GM12892 (cell line): ENCODE measurements at places on chromosomes 16 and 17.

DNA sequence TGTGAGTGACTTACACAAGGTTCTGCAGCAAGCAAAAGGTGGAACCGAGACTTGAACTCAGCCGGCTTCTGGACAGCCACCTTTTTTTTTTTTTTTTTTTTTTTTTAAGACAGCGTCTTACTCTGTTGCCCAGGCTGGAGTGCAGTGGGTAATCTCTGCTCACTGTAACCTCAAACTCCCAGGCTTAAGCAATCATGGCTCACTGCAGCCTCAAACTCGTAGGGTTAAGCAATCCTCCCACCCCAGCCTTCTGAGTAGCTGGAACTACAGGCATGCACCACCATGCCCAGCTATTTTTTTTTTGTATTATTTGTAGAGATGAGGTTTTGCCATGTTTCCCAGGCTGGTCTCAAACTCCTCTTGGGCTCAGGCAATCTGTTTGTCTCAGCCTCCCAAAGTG lies 55.2 kb upstream of the GOT2 start:
- DNase-seq = no peak

GRCh38 chr17:77691216-77692085 lies 267.1 kb upstream of the TNRC6C start:
- no peak for DNase-seq

- DNase-seq = no peak
These were observed 63.7 kb upstream of the MRTFB start for GRCh38 chr16:14007450-14007849.

- DNase-seq = no peak
These were observed 42.3 kb downstream of the ABR start for GRCh38 chr17:1137465-1137894.

DNA sequence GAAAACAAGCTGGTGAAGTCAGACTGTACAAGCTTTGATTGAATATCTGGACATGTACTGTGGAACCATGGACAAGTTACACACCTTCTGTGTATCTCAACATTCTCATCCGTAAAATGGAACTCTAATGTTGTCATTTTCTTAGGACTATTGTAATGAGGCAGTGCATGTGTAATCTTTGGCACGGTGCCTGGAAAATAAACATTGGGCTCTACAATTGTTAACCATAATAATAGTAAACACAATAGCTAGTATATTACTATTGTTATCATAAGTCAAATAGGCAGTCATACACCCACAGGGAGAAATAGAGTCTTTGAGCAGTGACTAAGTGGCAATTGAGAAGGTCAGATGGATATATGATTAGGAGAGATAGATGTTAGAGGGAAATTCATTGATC lies 39.8 kb upstream of the ANKFN1 start:
- no peak for DNase-seq

GRCh38 chr16:10638101-10638500 lies 56.6 kb downstream of the TEKT5 start:
- DNase-seq = no peak

GRCh38 chr17:64025732-64026294 lies 5.4 kb upstream of the ICAM2 start:
- DNase-seq = peak; percentile 58

- no peak for DNase-seq
These were observed 13.1 kb upstream of the MRPS23 start for GRCh38 chr17:57862694-57863667.

DNA sequence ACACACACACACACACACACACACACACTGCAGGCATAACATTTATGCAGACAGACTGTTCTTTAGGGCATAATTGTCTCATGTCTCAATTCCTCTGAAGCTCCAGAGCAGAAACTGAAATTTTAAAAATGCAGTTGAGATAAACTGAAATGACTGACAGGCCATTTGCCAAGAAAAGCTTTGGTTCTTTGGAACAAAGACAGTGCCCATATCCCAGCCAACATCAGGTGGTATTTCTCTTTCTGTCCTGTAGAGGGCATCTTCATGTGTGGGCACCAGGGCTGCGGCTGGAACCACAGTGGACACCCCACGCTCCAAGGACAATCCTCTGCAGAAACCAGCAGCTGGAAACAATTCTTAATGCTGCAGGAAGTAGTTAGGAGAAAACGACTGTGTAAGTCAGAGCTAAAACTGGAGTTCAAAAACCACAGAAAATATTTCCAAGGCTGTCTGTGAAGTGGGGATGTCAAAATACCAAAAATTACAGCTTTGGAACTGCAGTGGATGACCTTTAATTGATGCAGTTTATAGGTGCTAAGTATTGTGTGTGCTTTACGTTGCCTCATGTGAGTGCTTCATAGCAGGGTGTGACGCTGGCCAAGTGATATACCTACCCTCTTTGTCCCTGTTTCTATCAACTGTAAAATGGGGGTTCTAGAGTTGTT lies 10.6 kb upstream of the MEFV start:
- no peak for DNase-seq

- no peak for DNase-seq
These were observed 27.3 kb downstream of the TXNDC11 start for GRCh38 chr16:11715246-11715947.

DNA sequence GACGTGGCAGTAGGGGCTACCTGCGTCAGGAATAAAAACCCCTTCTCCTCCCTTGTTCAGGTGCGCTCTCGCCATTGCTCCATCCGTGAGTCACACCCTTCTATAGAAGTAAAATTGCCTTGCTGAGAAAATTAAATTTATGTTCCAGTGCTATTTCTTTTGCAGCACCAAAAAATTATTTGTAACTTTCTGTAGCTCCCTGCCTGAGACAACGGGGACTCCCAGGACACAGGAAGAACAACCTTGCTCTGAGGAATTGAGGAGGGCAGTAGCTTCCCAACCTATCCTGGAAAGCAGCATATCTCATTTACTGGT lies 85.4 kb downstream of the EMP2 start:
- DNase-seq = no peak

- no peak for DNase-seq
These were observed 84.1 kb downstream of the TOX3 start for GRCh38 chr16:52462816-52463215.

DNA sequence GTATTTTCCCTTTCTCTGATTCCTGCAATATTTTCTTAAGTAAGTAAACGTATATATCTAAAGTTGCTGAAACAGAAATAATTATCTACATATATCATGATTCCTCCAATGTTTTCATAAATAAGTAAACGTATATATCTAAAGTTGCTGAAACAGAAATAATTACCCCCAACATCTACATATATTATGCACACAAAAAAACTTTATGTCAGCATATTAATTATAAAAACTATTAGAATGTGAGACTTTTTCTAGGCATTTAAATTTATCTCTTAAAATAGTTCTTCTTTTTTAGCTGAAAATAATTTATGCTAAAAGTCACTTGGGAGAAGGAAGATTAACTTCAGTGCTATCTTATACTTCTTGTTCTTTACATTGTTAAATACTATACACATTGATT lies 88.5 kb downstream of the WNT3 start:
- no peak for DNase-seq

DNA sequence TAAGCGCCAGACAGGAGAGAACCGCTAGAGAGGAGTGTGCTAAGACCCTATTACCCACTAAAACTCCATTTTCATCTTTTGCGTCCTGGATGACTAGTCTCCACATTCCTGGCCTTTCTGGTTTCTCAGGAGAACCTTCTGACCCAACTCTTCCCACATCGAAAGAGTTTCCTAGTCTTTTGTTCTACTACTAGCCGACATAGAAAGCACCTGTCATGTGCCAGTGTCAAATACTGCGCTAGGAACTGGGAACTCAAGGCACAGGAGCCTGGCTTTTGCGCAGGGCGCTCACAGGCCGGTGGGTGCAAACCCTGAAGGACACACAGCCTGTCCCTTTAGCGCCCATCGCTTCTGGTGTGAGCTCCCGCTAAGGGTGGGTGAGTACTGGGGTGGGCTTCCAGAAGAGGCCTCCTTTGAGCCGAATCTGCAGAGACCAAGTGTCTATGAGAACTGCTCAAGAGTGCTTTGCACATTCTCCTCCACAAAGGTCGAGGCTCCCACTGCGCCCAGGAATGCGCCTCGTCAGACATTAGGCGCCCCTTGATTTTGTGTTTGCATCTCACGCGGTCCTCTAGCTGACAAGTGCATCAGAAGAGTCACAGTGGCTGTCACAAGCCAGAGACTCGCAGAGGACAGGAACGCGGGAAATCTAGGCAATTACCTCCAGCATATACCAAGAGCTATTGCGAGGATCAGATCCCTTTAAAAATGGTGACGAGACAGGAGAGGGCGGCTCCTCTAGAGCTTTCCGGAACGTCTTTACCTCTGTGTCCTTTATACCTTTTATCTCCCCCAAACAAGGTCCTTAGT lies 2.0 kb upstream of the PSMB3 start:
- no peak for DNase-seq

DNA sequence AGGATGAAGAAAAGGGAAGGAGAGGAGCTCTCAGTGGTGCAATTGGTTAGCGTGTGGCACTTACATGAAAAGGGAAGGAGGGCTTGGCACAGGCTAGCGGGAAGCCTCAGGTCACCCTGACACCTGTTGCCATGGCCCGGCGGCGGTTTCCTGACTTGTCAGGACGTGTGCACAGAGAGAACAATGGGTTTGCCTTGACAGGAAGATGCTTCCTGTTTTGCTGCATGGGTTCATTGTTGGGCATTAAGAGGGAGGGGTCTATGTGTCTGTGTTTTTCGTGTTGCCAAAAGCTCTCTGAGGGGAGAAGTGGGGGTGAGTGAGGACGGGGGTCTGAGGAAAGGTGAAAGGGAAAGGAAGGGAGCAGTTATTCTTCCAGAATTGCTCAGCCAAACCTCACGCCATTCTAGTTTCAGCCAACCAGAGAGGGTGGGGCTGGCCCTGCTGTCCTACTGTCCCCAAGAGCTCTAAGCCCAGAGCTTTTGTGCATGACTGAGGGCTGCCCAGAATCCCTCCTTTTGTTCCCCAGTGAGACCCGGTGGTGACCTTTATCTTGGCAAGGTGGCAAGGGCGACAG lies 17.1 kb upstream of the CCR7 start:
- DNase-seq = no peak
